ENCODE measurements at places on chromosomes 12 and 14. TPM values are rescaled to one million over a fixed set of nuclear protein-coding genes. Genes with fewer than 3 reads are reported as not detected.

GRCh38 chr12:77489331-77489970 is 341.2 kb upstream of the NAV3 start:
- no peak for DNase-seq

DNA sequence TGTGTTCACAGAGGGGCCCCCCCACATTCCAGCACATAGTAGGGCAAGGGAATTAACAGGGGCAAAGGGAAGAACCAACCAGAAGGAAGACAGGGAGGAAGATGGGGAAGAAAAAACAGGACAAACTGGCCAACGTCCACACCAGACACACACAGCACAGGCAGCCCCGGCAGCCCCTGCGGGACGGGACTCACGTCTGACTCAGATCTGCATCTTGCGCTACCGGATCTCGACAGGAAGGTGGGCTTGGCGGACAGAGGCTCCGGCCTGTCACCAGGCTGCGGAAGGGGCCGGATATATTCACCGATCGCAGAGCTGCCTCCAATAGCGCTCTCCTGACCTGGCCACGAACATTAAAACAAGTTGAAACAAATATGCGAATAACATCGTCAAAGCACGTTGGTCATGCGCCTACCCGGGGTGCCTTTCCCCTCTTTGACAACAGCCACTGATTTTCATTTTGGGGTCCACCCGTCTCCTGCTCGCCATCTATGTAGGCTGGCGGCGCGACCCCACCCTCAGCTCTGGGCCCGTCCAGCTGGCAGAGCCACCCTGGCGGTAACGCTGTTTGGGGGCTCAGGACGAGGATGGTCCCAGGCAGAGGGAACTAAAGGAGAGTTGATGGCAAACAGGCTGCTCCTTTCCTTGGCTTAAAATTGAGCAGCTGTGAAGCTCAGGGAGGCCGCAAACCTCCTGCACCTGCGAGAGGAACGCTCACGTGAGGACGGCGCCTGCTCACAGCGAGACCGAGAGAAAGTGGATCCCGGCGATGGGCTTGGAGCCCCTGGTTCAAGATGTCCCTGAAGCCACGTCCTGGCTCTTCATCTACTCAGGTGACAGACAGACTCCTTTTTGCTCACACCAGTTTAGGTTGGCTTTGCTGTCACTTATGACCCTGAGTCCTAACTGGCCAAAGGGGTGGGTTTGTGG is 113.6 kb downstream of the PIWIL1 start:
- no peak for DNase-seq

DNA sequence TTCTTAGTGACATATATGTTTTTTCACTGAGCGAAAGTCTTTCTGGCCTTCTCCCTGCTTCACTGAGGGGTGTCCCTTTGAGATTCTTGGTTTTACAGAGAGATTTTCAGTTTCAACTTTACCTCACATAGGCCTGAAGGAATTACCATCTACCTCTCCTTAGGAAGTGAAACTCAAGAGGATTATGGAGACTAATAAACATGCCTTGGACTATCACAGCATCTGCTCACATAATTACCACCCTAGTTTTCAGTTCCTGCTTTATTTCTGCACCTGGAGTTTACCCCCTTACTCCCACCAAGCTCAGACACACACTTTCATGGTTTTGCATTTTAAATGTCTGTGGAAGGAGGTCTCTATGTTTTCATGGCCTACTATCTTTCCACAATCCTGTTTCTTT is 118.3 kb upstream of the SCAF11 start:
- DNase-seq: no peak

DNA sequence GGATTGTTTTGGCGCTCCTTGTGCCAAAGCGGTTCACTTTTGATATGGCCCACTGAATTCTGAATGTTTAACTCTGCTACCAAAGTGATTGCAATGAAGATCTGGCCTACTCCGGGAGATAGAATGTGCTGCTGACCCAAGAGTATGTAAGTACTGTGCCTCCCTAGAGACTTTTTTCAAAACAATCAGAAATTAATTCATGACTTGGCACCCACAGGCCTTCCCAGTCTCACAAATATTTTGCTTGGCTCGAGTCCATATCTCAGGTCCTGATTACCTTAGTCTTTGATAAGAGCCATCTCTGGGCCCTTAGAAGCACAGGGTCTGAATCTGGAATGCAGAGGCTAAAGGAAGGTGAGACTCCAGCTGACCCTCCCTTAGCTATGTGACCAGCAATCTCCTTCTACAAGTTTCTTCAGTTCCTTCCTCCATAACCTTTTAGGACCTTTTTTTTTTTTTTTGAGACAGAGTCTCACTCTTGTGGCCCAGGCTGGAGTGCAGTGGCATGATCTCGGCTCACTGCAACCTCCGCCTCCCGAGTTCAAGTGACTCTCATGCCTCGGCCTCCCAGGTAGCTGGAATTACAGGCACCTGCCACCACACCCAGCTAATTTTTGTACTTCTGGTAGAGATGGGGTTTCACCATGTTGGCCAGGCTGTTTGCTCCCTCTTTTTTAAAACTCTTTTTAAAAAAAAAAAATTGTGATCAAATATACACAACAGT is 49.5 kb upstream of the METAP2 start:
- DNase-seq: no peak

GRCh38 chr12:56590237-56590830 is 39.8 kb downstream of the BAZ2A start:
- DNase-seq: no peak

DNA sequence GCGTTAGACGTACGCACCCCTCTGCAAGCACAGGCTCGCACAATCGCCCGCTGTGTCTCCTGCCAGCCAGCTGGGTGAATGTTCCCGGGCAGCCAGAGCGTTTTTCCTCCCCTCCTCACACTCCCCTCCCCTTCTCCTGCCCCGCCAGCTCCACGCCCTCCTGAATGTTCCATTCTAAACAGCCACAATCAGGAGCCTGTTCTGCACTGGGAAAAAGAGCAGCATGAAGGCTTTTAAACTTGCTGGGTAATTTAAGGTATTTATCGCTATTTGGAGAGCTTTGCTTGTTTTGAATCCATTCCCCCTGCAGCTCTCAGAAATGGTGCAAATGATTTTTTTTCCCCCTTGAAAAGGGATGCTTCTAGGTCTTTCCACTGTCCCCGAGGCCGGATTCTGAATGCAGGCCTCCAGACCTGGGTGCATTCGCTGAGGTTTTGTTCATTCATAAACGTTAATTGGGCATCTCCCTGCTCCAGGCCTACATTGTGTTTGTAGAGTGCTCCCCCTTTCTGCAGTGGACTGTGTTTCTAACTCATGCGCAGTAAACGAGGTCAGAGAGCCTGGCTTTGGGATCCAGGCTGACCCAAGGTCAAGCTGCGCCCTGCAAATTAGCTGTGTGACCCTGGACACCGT is 212.5 kb downstream of the CHST11 start:
- no peak for DNase-seq

DNA sequence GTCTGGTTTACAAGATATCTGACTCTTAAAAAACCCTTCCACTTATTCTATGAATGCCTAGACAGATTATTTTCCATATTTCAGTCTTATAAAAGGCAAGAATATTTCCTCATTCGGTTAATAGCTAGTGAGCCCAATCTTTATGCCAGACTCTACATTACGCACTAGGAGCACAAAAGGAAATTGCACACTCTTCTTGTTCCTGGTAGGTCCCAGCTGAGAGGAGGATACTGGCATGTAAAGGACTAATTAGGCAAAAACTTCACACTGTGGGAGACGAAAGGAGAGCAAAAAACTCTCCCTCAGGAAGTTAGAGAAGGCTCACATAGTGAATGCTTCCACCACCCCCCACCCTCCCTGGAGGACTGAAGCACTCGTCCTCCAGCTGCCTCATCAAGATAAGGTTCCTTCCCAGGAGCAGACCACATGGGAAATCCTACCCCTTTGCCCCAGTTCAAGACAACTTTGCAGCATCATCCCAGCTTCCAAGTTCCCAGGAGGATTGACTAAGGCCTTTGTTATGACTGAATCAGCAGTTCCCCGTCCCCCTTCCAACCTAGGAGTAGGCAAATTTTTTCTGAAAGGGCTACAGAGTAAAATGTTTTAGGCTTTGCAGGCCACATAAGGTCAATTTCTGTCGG is 14.5 kb downstream of the CAPZA3 start:
- no peak for DNase-seq

GRCh38 chr14:34684578-34684977 is 29.8 kb downstream of the CFL2 start:
- DNase-seq: no peak

GRCh38 chr14:74965486-74966153 is 10.2 kb upstream of the PGF start:
- DNase-seq: no peak

DNA sequence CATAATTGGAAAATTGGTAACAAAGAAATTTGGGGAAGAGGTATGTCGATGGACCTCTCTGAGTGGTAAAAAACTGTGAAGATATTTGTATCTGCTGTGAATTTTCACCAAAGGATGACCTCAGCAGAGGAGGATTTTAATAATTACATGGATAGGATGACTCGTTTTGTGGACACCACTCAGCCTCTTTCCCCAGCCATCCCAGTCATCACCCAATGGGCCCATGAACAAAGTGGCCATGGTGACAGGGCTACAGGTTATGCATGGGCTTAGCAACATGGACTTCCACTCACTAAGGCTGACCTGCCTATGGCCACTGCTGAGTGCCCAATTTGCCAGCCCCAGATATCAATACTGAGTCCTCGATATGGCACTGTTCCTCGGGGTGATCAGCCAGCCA is 577.5 kb upstream of the FBXO33 start:
- DNase-seq: no peak

GRCh38 chr12:96274331-96274730 is 80.2 kb downstream of the ELK3 start:
- DNase-seq: no peak

- DNase-seq: no peak
Observed at GRCh38 chr14:20592574-20592973, 1.4 kb upstream of the RNASE12 start.

DNA sequence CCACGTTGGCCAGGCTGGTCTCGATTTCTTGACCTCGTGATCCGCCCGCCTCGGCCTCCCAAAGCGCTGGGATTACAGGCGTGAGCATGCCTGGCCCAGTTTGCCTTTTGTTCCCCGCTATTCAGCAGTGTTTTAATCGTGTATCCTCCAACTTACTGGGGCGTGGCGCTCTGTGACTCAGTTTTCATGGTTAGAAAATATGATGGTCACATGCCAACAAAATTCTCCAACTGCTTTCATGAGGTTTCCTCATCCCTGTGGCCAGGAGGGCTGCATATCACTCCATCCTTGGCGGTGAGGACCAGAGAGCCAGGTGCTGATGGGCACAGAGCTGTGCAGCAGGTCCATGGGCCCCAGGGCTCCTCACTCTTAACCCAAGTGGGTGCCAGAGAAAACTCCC is 33.0 kb upstream of the PRMT8 start:
- no peak for DNase-seq

ESRRB gene
- total RNA-seq: 0.05 TPM

ZFYVE26 gene
- total RNA-seq: 9.9 TPM

ZCCHC8 gene
- total RNA-seq: 9.9 TPM

NPFF gene
- total RNA-seq: not detected

DTX1 gene
- 24.5 TPM for total RNA-seq

MSRB3 gene
- total RNA-seq: 1.6 TPM

TAS2R20 gene
- total RNA-seq: 0.45 TPM

SERPINA9 gene
- total RNA-seq: not detected

Data from left lobe of liver (tissue), 2 donors.